ENCODE measurements at places on chromosomes 2 and 18. TPM values are rescaled to one million over a fixed set of nuclear protein-coding genes. Genes with fewer than 3 reads are reported as not detected.
A peak's percentile ranks its signal among the peaks of the same experiment; 100 is the strongest.

Gene CPS1
- 0.30 TPM for total RNA-seq

Gene SULT1C2
- not detected for total RNA-seq

Gene GAREM2
- 5.2 TPM for total RNA-seq

Gene LOXL3
- total RNA-seq = 0.32 TPM

Gene AGXT
- total RNA-seq = 0.88 TPM

Gene SLC4A5
- total RNA-seq = 14.9 TPM

Gene FER1L5
- total RNA-seq = not detected

DNA sequence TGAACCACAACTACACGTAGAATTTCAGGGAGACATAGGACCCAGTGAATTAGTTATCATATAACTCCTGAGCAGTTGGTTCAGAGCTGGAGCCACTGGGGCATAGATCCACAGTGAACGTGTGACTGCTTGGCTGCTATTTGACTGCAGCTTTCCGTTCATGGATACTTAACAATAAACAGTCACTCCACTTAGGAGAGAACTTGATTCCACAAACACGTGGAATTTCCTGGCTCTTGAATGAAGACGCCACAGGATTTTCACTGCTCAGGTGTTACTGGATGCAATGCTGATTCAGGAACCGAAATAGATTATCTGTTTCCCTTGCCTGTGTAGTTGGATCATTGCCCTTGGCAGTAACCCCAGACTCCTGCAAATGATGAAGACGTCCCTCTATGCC is 679.1 kb upstream of the ZEB2 start:
- DNase-seq = no peak

- no peak for DNase-seq
These were observed 59.4 kb upstream of the MSTN start for GRCh38 chr2:190121971-190122370.

- DNase-seq = no peak
These were observed 102.4 kb downstream of the ACKR3 start for GRCh38 chr2:236671896-236672562.

- no peak for DNase-seq
These were observed 62.2 kb downstream of the MFSD6 start for GRCh38 chr2:190470256-190470826.

DNA sequence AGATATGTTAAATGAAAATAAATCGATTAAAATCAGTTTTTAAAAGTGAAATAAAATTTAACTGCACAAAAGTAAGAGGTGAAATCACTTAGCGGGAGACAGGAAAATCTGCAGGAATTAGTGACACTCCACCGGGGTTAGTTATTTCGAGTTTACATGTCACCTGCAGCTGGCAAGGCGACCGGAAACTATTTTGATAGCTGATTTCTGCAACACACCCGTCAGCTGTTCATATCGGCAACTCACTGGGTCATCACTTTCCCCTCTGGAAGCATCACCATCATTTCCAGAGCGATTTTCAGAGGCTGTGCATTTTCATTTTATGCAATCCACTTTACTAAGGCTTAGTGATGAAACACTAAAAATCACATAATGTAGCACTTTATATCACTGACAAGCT is 52.9 kb downstream of the PXDN start:
- no peak for DNase-seq

DNA sequence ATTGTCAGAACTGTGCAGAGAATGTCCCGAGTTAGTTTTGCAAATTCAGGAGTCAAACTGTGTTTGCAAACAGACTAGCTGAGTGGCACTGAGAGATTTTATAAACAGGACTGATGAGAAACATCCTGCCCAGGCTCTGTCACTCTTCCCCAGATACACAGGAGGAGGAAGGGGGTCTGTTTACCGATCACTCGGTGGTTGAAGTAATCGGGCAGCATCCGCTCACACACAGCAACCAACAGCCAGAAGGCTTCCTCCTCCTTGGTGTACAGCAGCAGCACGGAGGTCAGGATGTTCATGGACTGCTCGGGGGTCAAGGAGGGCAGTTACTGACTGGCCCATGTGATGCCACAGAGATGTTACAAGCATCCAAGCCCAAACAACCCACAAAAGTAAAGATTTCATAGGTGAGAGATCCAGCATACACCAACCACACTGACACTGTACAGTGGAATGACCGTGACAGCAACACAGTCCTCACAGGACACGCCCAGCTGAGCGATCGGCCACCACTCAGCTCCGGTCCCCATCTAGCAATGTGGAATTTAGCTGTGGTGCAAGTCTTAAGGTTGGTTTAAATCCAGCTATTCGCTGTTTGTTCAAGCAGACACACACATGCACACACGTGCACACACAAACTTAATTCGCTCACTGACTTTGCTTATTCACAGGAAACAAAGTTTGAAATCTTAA is 30.1 kb downstream of the RPL31 start:
- DNase-seq = no peak

- no peak for DNase-seq
These were observed 75.5 kb upstream of the ZNF532 start for GRCh38 chr18:58788971-58789875.

GRCh38 chr2:229725716-229726574 is 11.6 kb upstream of the DNER start:
- no peak for DNase-seq

DNA sequence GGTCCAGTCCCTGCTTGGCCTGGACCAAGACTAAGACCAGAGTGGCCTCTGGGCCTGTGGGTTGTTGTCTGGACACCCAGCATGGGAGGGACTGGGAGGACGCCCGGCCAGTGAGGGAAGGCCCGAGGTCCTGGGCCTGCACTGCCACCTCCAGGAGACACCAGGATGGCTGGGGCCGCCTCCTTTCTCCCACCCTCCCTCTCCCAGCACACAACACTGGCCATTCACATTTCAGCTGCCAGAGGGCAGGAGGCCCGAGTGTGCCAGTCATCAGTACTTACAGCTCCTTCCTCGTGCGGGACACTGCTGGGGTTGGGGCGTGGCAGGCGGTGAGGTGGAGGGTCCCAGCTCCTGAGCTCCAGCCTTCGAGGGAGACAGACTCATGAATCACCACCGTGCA is 133.5 kb downstream of the ASB1 start:
- DNase-seq = no peak

GRCh38 chr2:72278046-72278445 is 130.4 kb upstream of the CYP26B1 start:
- no peak for DNase-seq

- DNase-seq = peak; percentile 43
These were observed 134.8 kb downstream of the EIPR1 start for GRCh38 chr2:3242747-3243369.

GRCh38 chr2:16123421-16123820 is 183.1 kb downstream of the MYCN start:
- no peak for DNase-seq

GRCh38 chr2:135066710-135067109 is 14.6 kb downstream of the RAB3GAP1 start:
- no peak for DNase-seq

All from T-cell (primary cell).